ENCODE measurements at places on chromosomes 13 and 19. TPM values are rescaled to one million over a fixed set of nuclear protein-coding genes. Genes with fewer than 3 reads are reported as not detected.

CEACAM16 gene
- not detected for polyA plus RNA-seq

UCHL3 gene
- 37.1 TPM for polyA plus RNA-seq

RETN gene
- 1.3 TPM for polyA plus RNA-seq

ICAM4 gene
- 0.21 TPM for polyA plus RNA-seq

CLEC17A gene
- 0.12 TPM for polyA plus RNA-seq

- DNase-seq, result no peak
Measured at GRCh38 chr13:75399168-75399878, 82.6 kb downstream of the TBC1D4 start.

DNA sequence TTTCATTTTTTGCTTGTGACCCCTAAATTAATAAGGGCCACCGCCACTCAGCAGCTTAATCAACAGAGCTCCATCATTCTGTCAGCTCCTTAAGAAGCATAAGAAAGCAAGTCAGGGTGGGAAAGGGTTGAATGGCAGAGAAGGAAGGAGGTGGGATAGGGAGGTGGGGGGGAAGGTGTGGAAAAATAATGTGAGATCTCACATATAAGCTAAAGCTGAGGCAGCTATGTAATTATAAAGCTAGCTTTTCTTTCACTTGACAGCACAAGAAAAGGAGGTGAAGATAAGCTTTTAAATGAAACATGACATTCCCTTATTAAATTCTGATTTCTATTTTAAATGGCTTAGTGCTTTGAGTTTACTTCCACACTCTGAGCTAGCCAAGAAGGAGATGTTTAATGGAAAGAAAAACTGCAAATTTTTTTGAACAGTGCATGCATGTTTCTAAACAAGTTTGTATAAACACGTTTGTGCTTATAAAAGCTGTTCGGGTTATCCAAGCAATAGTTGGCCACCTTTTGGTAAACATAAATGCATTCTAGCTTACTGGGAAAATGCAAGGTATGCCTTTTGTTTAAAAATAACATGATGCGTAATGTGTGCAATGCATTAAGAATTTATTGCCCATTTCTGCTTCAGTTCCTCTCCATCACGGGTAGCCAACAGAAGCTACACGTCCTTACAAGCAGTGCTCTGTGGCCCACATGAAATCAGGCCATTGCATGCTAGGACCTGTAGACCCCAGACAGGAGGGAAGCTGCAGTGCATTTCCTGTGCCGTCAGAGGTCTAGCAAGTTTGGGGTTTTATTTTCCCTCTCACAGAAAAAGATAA lies 96.2 kb downstream of the LHFPL6 start:
- no peak for DNase-seq

DNA sequence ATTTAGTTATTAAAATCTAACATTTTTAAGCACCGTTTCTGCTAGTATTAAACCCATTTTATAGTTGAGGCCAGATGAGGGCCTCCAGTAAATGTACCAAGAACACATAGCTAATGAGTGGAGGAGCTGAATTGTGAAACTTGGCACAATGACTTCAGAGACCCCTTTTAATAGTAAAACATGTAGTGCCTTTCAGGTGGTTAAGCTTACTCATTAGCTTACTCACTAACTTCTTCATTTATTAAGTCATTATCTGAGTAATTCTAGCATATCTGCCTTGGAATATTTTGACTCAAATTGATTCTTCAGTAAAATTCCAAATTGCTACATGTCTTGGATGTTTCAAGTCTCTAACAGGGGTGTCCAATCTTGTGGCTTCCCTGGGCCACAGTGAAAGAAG lies 735.2 kb downstream of the LIG4 start:
- DNase-seq, result no peak

DNA sequence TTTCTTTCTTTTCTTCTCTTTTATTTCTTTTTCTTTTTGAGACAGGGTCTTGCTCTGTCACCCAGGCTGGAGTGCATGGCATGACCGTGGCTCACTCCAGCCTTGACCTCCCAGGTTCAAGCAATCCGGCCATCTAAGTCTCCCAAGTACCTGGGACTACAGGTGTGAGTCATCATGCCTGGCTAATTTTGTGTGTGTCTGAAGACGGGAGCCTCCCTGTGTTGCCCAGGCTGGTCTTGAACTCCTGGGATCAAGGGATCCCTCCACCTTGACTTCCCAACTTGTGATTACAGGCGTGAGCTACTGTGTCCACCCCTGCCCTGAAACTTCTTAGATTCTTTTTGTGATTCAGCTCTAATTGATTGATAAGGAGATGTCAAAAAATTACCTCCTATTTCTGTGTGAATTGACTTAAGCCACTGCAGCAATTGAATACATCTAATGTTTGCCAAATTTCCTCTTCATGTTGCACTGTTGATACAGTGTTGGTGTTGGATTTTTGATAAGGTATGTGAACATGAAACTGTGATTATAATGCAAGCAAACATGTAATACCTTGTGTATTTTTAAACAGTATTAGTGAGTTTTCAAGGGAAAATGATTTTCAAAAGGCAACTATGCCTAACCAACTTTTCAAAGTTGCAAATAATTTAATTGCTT lies 22.6 kb downstream of the KLF5 start:
- DNase-seq, result no peak

GRCh38 chr19:39416152-39417120 lies 4.0 kb downstream of the PLEKHG2 start:
- no peak for DNase-seq

GRCh38 chr19:42132030-42132628 lies at the start of gene POU2F2:
TSS of gene POU2F2 (minus strand) at chr19:42132446. CDS start at chr19:42132411, 35 bp downstream.
- DNase-seq, result no peak

DNA sequence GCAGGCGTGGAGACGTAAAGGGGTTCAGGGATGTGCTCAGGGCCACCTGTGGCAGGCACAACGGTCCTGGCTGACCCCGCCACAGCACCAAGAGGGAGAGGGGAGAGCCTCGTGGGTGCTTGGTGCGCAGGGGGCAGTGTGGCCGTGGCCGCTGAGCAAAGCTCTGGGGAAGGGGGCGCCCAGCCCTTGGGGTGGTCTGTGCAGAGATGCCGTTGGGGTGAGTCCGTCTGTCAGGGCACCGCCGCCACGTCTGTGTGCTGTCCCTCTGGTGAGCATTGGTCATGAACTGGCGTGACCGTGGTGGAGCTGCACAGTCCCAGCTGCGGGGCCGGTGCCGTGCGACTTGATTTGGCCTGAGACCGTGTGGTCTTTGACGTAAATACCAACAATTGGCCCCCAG lies 15.3 kb downstream of the GNA11 start:
- no peak for DNase-seq

- DNase-seq, result no peak
Measured at GRCh38 chr13:85099245-85099644, 700.0 kb downstream of the SLITRK6 start.

DNA sequence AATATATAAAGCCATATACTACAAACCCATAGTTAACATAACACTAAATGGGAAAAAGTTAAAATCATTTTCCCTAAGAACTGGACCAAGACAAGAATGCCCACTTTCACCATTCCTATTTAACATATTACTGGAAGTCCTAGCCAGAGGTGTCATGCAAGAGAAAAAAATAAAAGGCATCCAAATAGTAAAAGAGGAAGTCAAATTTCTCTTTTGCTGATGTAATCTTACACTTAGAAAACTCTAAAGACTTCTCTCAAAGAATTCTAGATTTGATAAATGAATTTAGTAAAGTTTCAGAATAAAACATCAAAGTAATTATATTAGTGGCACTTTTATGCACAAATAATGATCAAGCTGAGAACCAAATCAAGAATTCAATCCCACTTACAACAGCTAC lies 678.9 kb upstream of the SLITRK5 start:
- DNase-seq, result no peak

GRCh38 chr13:93116809-93117208 lies 109.8 kb upstream of the GPC6 start:
- no peak for DNase-seq

DNA sequence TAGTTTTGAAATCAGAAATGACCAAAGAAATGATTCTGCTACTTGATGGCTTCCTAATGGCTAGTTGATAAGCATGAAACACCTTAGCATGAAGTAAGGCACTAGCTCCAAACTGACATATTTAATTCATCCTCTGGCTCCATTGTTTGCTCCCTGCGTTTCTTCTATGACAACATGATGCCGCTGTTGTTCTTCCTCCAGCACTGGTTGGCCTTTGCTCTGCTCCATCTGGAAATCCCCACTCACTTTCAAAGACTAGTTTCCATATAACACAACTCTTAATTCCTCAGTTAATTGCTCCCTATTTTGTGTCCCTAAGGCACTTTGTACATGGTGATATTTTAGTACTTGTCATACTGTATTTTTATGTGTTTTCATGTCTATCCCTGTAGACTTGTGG lies 151.6 kb downstream of the GPC6 start:
- no peak for DNase-seq

GRCh38 chr13:23899555-23899954 lies 2.3 kb upstream of the C1QTNF9B start:
- DNase-seq, result no peak

DNA sequence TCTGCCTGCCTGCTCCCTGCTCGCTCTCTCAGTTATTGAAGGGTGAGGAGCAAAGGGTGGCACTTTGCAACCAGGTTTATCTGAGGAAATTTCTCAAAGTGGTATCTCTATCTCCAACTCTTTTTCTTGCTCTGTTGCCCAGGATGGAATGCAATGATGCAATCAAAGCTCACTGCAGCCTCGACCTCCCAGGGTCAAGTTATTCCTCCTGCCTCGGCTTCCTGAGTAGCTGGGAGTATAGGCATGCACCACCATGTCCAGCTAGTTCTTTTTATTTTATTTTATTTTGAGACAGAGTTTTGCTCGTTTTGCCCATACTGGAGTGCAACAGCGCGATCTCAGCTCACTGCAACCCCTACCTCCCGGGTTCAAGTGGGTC lies 4.9 kb downstream of the ACTMAP start:
- DNase-seq, result no peak

DNA sequence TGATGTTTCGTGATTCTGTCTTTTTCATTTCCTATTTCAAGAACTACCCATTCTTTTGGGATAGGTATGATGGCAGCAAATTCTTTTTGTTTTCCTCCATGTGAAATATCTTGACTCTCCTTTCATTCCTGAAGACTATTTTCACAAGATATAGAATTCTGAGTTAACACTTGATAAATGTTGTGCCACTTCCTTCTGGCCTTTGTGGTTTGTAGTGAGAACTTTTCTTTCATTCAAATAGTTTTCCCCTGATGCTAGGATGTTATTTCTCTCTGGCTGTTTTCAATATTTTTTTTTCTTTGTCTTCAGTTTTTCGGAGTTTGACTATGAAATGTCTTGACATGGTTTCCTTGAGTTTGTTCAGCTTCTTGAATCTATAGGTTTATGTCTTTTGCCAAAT lies 8.3 kb upstream of the TUBGCP3 start:
- DNase-seq, result no peak

DNA sequence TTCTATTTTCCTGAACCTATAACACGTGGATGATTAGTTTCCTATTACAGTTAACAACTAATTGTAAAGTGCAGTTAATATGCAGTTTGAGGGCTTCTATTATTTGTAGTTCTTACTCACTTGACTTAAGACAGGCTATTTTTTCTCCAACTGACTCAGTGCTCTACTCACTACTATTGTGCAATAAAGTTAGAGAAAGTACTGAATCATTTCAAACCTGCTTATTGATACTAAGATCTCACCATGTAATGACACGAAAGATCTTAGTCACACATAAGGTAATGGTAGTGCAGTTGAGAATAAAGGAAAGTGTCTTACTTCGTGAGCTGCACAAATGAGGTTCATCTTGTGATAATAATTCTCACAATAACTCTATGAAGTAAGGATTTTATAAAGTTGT lies 22.8 kb upstream of the ITM2B start:
- no peak for DNase-seq

DNA sequence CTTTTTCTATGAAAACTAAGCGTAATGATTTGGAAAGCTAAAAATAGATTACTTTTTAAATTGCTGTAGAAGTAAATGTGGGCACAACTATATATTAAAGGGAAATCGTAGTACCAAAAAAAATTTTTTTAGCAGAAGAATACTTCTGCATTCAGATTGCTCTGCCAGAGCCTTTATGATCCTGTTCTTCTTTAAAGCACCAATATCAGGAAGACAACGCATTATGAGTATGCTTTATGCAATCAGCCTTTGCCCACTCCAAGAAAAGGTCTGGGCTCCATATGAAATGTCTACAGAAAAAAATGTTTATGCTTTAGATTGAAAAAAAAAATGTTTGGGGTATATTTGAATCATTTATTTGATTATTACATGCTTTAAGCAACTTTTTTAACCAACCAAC lies 137.4 kb downstream of the DIAPH3 start:
- DNase-seq, result no peak

- DNase-seq, result no peak
Measured at GRCh38 chr19:48964205-48965039, 687 bp upstream of the FTL start.

- no peak for DNase-seq
Measured at GRCh38 chr13:26229080-26229615, 7.0 kb upstream of the RNF6 start.

Data from right renal cortex interstitium (tissue), 3 donors.